ENCODE measurements at places on chromosomes 13 and 19. TPM values are rescaled to one million over a fixed set of nuclear protein-coding genes. Genes with fewer than 3 reads are reported as not detected.

DNA sequence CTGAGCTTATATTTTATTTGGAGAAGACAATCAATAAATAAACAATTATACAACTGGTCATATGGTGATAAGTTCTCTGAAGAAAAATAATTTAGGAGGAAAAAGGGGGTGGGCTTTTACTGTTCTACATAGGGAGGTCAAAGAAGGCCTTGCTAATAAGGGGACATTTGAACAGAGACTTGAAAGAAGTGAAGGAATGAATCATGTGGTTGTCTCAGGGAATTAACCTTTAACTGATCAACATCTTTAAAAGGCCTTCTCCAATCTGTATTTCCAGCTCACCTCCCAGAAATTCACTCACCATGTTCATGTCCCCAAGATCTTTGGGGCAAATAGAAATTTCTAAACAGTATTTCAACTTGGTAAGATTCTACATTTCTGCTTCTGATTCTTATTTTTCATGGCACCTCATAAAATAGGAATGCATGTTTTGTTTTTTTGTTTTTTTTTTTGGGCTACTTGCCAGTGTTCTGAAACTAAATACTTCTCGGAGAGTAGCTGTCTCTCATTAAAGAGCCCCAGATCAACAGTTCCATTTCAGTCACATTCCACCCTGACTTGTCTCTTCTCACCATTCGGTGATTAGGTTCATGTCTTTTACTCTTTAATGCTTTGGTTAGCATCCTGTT lies 19.2 kb upstream of the LPAR6 start:
- no peak for DNase-seq
- H3K36me3 ChIP-seq: no peaks in the 10 kb centered on the region
- H3K27ac ChIP-seq: peak overlapping the region; percentile 50
- H3K4me3 ChIP-seq: no peak overlapping the region
- H3K4me1 ChIP-seq: no peaks in the 10 kb centered on the region
- no peaks in the 10 kb centered on the region for H3K27me3 ChIP-seq

- DNase-seq: no peak
- H3K36me3 ChIP-seq: no peaks in the 10 kb centered on the region
- H3K4me3 ChIP-seq: no peak overlapping the region
- no peak overlapping the region for H3K27ac ChIP-seq
These were observed 778 bp upstream of the LRRC4B start for GRCh38 chr19:50568728-50569698.

Gene CYP4F12
- 3.5 TPM for total RNA-seq

DNA sequence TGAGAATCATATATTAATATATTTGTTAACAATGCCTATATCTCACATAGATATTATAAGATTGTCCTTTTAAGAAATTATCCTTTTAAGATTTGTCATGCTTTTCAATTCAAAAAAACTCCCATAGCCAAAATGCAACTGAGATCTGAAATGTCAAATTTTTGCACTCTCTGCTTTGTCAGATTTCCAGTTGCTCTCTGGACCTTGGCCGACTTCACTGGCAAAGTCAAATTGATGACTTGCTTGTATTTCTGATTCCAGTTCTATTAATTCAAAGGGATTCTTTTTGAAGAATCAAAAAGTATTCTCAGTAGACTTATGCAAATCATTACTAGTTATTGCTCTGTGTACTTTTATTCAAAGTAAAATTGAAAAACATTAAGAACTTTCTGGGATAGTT lies 101.2 kb upstream of the SCEL start:
- DNase-seq: no peak
- no peaks in the 10 kb centered on the region for H3K4me1 ChIP-seq
- H3K27ac ChIP-seq: no peak overlapping the region
- H3K36me3 ChIP-seq: no peaks in the 10 kb centered on the region
- H3K4me3 ChIP-seq: no peak overlapping the region

- H3K27ac ChIP-seq: no peak overlapping the region
- H3K36me3 ChIP-seq: peaks cover 6% of the 10 kb centered on the region
- H3K4me1 ChIP-seq: no peaks in the 10 kb centered on the region
- H3K27me3 ChIP-seq: no peaks in the 10 kb centered on the region
- H3K4me3 ChIP-seq: no peak overlapping the region
- DNase-seq: peak; percentile 37
These were observed 21.7 kb downstream of the MAU2 start for GRCh38 chr19:19342086-19343015.

- peak overlapping the region; percentile 93 for H3K27ac ChIP-seq
- no peaks in the 10 kb centered on the region for H3K27me3 ChIP-seq
- peak overlapping the region; percentile 93 for H3K4me3 ChIP-seq
- no peak for DNase-seq
- no peaks in the 10 kb centered on the region for H3K4me1 ChIP-seq
These were observed 508 bp upstream of the ZNF44 start for GRCh38 chr19:12295191-12295590.

GRCh38 chr13:76379341-76380105 lies 506.7 kb downstream of the KCTD12 start:
- H3K4me3 ChIP-seq: no peak overlapping the region
- DNase-seq: no peak
- no peak overlapping the region for H3K27ac ChIP-seq
- H3K36me3 ChIP-seq: no peaks in the 10 kb centered on the region
- H3K4me1 ChIP-seq: no peaks in the 10 kb centered on the region

Gene SCAF1
- total RNA-seq: 10.6 TPM

DNA sequence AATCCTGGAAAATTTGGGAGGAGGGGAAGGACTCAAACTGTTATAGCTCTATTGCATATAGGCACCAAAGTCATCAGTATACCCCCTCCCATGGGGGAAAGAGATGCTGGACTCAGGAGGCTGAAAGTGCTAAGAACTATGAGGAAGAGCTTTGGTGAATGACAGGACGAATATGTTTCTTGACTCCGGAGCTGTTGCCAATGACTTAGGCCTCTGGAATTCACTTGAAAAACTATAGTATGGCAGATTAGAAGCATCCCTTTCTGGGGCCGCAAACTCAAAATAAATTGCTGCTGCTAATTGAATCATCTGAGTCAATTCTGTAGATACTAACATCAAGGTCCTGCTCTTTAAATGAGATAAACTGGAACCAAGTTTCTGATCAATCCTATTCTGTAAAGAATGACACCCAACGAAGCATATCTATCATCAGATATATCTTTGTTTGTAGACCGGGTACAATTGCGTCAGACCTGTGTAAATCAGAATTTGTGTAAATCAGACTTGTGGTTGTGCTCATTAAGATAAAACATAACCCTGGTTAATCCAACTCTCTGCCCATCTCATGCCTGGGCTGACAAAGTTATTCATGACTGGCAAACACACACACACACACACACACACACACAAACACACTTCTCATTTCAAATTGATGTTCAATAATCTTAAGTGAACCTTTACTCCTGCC lies 1793.8 kb upstream of the PCDH20 start:
- H3K27ac ChIP-seq: no peak overlapping the region
- H3K4me1 ChIP-seq: no peaks in the 10 kb centered on the region
- H3K4me3 ChIP-seq: no peak overlapping the region
- no peaks in the 10 kb centered on the region for H3K27me3 ChIP-seq
- DNase-seq: no peak
- no peaks in the 10 kb centered on the region for H3K36me3 ChIP-seq

GRCh38 chr13:53648673-53649072 lies 620.1 kb downstream of the OLFM4 start:
- DNase-seq: no peak
- no peak overlapping the region for H3K27ac ChIP-seq
- no peaks in the 10 kb centered on the region for H3K4me1 ChIP-seq
- no peaks in the 10 kb centered on the region for H3K36me3 ChIP-seq

DNA sequence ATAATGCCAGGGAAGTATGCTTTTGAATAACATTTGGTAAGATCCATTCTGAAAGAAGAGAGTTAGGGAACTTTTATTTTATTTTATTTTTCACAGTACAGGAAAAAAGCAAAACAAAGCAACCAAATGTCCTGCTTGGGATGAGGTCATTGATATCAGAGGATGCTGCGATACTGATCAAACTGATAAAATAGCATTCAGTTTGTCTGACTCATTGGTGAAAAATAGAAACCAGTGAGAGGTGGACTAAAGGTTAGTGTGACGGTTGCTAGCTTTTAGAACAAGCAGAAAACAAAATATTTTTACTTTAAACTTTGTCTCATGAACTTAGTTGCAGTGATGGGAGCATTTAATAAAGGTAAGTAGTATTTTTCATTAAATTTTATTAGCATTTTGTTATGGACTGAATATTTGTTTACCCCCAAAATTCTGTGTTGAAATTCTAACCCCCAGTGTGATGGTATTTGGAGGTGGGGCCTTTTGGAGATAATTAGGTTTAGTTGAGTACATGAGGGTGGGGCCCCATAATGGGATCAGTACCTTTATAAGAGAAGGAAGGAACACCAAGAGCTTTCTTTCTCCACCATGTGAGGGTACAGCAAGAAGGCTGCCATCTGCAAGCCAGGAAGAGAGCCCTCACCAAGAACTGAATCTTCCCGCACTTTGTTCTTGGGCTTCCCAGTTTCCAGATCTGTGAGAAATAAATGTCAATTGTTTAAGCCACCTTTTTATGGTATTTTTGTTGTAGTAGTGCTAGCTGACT lies 37.3 kb downstream of the ITGBL1 start:
- no peak for DNase-seq
- no peaks in the 10 kb centered on the region for H3K27me3 ChIP-seq
- H3K4me1 ChIP-seq: no peaks in the 10 kb centered on the region
- no peak overlapping the region for H3K27ac ChIP-seq

Gene CEACAM7
- 0.15 TPM for total RNA-seq

GRCh38 chr19:12705654-12706331 lies 9.4 kb upstream of the FBXW9 start:
- H3K4me3 ChIP-seq: no peak overlapping the region
- H3K27me3 ChIP-seq: no peaks in the 10 kb centered on the region
- no peak for DNase-seq
- H3K27ac ChIP-seq: no peak overlapping the region
- peaks cover 33% of the 10 kb centered on the region for H3K36me3 ChIP-seq

DNA sequence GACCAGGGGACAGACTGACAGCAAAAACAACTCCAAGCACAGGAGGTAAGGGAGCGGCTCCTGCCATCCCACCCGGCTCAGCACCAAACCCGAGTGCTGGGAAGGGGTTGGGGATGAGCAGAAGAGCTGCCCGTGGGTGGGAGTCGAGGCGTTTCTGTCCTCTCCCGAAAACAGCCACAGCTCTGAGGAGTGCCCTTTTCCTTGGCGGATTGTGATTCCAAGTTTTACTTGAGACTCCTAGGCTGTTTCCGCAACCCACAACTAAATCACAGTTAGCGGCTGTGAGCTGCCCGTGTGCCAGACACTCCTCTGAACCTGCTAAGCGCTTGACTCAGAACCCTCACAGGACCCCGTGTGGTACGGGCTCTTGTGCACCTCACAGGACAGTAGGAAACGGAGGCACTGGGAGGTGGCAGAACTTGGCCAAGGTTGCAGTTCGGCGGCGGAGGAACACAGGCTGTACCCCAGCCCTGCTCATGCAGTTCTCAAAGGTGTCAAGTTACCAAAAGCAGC lies 21.4 kb downstream of the CFAP97D2 start:
- H3K4me1 ChIP-seq: no peaks in the 10 kb centered on the region
- no peak overlapping the region for H3K27ac ChIP-seq
- no peak for DNase-seq
- H3K4me3 ChIP-seq: no peak overlapping the region

- no peaks in the 10 kb centered on the region for H3K36me3 ChIP-seq
- H3K27me3 ChIP-seq: no peaks in the 10 kb centered on the region
- no peak overlapping the region for H3K27ac ChIP-seq
These were observed 67.6 kb downstream of the UBL3 start for GRCh38 chr13:29782798-29783197.

DNA sequence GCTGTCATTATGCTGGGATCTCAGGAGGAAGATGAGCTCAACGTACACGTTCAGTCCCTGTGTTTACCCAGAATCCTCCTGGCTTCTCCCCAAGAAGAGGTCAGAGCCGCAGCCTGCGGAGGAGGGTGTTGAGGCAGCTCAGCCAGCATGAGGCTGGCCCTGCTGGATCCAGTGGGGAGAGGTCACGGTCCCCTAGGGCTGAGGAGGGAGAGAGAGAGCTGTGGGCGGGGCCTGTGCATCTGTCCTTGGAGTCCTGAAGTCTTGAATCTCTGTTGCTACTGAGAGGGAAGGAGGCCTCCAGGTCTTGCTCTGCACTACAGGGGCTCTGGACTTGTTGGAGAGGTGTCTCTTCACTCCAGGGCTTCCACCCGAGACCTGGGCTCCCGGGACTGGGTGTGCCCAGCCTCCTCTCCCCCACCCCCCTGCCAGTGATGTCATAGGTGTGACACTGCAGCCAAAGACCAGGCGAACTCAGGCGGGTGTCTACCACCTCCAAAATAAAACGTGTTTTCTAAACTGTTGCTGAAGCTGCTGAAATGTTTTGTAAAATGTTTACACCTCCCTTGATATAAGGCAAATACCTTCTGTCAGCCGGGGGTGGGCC lies 77.9 kb upstream of the KCTD15 start:
- H3K4me1 ChIP-seq: no peaks in the 10 kb centered on the region
- H3K27me3 ChIP-seq: no peaks in the 10 kb centered on the region
- no peak for DNase-seq

Gene KCNRG
- total RNA-seq: 1.8 TPM

DNA sequence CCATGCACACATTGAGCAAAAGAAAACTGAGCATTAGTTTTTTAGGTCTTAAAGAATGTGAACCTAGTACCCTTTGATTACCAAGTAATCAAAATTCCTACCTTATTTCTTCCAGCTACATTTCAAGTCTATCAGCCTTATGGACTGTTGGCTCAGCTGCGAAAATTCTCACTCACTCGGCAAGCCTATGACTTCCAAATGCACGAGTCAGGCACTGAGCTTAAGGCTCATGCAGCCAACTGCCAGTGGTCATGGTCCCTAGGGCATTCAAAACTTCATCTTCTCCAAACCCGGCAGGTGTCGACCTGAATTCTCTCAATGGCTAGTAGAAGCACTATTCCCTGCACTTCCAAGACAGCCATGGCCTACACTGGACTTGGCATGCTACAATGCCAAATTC lies 41.2 kb downstream of the RUBCNL start:
- H3K4me1 ChIP-seq: no peaks in the 10 kb centered on the region
- H3K27ac ChIP-seq: no peak overlapping the region
- H3K36me3 ChIP-seq: no peaks in the 10 kb centered on the region
- no peak for DNase-seq
- no peaks in the 10 kb centered on the region for H3K27me3 ChIP-seq

DNA sequence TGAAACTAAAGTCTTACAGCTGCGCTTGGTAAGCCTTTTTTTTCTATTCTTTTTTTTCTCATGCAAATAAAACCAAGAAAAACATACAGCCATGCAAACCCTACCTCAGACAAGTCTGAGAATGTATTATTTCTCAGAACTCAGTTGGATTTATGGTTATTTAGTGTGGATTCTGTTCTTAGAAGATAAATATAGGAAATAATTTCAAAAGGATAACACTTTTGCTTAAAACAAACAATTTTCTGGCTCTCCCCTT lies 40.7 kb upstream of the TNFSF11 start:
- H3K4me3 ChIP-seq: no peak overlapping the region
- H3K27me3 ChIP-seq: no peaks in the 10 kb centered on the region
- no peak overlapping the region for H3K27ac ChIP-seq
- DNase-seq: no peak
- H3K36me3 ChIP-seq: no peaks in the 10 kb centered on the region

DNA sequence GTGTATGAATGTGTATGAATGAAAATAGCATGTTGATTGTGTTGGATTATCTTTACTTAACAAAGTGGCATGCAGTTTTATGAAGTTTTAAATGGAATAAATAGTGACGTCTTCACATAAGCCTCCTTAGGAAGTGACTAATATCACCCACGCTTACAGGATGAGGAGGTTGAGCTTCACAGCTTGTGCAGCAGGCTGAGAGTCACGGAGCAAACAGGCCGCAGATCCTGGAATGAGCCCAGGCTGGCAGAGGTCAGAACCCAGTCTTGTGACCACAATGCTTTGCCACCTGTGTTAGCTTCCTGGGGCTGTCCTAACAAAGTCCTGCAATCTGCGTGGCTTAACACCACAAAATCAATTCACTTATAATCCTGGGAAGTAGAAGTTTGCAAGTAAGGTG lies 20.8 kb downstream of the LAIR2 start:
- H3K36me3 ChIP-seq: no peaks in the 10 kb centered on the region
- peaks cover 21% of the 10 kb centered on the region for H3K27me3 ChIP-seq
- H3K4me1 ChIP-seq: no peaks in the 10 kb centered on the region
- H3K4me3 ChIP-seq: no peak overlapping the region
- no peak for DNase-seq

Gene RFPL4A
- total RNA-seq: not detected
